ENCODE measurements at places on chromosomes 1 and 21.

DNA sequence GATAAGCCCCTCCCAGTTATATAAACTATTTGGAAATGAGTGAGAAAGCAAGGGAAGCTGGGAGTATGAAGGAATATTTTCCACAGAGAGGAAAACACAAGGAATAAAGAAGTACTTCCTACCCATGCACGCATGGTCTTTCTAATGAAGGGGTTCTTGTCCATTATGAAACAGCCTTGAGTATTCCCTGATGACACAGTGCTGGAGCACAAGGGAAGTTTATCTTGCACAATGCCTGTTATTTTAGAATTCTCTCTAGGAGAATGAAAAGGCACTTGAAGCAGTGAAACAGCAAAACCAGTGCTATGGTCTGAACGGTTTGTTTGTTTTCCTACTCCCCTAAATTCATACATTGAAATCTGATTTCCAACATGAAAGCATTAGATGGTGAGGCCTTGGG, 38.6 kb upstream of the ADAMTS1 start:
- no peak for DNase-seq

- no peak for DNase-seq
These were observed 11.7 kb upstream of the ALPL start for GRCh38 chr1:21497466-21498061.

GRCh38 chr1:240646571-240647240, 34.8 kb upstream of the GREM2 start:
- DNase-seq: no peak

DNA sequence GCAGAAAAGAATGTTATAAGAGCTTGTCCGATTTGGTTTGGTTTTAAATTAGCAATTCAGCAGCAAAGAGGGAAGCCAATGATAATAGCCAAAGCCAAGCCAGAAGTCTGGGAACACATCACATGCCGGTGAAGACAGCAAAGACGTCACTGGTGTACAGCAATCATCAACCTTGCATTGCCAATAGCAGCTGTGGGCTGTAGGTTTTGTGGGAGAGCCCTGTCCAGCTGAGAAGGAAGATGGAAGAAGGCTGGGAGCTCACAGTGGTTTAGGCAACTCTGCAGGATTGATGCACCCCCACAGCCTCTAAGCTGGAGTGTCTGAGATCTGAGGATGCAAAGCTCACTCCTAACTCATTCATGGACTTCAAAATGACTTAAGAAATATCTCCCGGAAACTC, 338.7 kb downstream of the SIPA1L2 start:
- no peak for DNase-seq

GRCh38 chr1:111515291-111516004, 12.0 kb upstream of the ADORA3 start:
- DNase-seq: no peak

DNA sequence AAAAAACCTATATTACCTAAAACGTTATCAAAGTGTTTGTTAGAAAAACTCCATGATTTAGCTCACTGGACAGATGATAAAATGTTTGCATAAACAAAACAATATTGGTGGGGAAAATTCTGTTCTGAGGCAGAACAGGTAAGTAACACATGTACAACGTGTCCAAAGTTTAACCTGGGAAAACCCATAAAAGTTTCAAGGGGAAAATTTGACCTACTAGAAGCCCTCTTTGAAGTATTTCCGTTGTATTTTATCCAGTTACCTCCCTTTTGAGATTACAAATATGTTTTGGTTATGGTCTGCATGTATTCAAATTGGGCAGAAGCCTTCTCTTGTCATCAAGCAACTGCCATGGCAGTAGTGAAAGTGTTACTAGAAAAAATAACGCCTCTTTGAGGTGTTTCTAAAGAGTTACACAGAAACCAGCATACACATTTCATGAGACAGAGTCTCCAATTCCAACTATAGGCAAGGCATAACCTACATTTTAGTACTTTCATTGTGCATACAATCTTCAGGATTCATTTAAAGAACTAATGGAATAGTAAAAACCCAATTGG, 58.0 kb upstream of the PDC start:
- DNase-seq: no peak

DNA sequence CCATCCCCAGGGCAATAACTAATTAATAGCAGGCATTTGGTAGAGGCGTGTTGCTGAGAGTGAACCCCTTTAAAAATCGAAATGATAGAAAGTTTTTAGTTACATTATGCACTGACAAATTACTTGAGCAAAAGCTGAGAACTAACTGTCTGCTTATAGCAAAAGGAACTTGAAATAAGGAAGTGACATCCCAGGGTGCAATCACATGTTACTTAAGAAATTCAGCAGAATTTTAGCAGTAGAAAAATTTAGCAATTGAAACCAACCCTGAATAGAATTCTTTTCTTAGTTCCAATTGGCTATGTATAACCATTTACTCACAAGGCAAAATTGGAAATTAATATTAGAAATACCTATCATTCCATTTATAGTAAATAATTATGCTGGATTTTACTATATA, 139.5 kb upstream of the SAMSN1 start:
- no peak for DNase-seq

- no peak for DNase-seq
These were observed 2.8 kb downstream of the PTPRU start for GRCh38 chr1:29239142-29239541.

- DNase-seq: no peak
These were observed 50.3 kb downstream of the MCOLN2 start for GRCh38 chr1:84946631-84947030.

GRCh38 chr1:84842748-84843231, 50.2 kb downstream of the LPAR3 start:
- no peak for DNase-seq

DNA sequence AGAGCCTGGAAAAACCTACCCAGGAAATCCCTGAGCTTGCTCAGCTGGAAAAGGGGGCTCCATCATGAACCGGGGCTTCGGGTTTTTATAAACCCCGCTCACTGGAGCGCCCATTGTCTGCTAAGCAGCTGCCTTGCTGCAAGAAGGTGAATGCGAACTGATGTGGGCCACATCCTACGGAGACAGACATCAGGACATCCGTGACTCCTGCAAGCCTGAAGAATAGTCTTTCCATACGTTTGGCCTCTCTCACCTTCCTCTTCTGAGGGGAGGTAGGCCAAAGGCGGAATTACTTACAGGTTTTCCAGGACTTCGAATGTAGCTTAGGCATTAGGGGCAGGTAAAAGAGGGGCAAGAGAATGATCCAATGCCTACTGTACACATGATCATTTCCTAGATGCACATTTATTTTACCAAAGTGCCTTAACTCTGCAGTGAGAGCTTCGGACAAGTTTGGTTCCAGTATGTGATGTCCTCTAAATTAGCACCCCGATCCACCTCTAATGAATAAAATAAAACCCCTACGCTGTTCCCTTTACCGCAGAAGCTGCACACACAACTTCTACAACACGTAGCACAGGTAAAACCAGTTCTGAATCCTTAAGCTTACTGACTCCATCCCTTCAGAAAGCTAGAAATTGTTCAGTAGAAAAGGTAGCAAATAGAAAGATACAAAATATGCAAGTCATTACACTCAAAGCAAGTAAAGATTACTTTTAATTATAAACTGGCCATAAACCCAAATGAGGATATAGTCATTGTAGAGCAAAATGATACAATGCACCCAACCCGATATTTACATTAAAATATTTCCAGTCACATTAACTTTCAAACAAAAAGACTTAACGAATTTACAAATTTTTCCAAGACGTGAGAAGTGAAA, 866 bp upstream of the SORT1 start:
- DNase-seq: no peak

DNA sequence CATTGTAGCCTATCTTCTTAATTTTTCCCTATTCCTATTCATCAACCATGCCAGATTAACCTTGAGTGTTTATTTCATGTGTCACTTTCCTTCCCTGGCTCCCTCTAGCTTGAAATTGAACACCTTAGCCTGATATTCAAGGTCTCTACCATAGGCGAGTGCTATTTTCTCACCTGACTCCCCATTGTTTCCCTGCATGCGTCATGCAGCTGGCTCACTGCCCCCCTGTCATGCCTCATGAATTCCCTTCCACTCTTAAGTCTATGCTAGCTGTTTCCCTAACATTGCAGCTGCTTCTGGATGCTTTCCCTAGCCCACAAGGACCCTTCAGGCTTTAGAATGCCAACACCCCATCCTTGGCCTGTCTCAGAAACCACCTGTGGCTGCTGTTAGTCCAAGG, 56.7 kb upstream of the CD1D start:
- peak; percentile 88 for DNase-seq

- no peak for DNase-seq
These were observed 2.6 kb upstream of the TAGLN2 start for GRCh38 chr1:159927849-159928431.

GRCh38 chr1:48236716-48237470, 14.4 kb downstream of the SLC5A9 start:
- no peak for DNase-seq

- DNase-seq: no peak
These were observed 957 bp downstream of the CAPN9 start for GRCh38 chr1:230747890-230748800.

DNA sequence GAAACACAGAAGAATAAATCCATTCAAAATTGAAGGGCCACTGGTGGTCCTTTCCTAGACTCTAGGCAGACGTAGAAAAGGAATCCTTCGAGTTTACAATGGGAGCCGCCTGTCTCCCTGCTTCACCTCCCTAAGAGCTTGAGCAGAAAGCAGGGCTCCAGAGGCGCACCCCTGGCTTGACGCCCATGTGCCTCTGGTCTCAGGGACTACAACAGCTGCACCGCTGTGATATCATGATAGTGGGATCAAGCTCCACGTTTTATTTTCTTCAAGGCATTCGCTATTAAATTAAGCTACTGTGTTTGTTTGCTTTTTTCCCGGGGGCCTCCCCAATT, 403 bp upstream of the C1orf122 start:
- DNase-seq: no peak

DNA sequence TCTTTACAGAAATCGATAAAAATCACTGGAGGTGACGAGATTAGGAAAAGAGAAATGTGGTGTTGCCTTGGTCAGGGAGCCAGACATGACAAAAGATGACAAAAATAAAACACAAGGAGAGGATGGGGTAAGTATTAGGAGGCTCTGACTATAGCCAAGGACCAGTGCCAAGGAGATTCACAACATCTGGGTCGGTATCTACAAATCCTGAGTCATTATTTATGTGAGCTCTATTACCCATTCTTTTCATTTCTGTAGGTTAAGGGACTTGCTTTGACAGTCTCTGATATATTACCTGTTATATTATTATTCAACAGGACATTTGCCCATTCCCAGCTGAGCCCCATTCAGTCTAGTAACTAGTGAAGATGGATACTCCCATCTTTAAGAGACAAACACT, 120.8 kb downstream of the TYW3 start:
- DNase-seq: no peak

DNA sequence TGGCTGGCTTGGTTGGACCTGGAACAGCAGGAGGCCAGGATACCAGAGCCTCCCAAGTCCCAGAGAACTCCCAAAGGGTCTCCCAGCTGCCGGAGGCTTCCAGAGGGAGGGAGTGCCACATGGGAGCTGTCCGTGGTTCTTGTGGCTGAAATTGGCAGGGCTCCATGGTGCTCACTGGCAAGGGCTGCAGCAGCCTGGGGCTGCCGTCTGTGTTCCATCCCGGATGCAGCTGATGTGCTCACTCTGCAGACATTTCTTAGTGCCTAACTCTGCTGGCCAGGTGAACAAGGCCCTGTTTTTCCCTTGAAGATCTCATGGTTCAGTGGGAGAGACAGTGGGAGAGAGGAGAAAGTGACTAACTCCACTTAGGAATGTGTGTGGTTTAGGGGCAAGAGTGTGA, 261.1 kb downstream of the CAMTA1 start:
- no peak for DNase-seq

- no peak for DNase-seq
These were observed 13.1 kb downstream of the C1orf115 start for GRCh38 chr1:220703305-220703704.

GRCh38 chr1:55861676-55862340, 646.6 kb upstream of the USP24 start:
- DNase-seq: no peak

DNA sequence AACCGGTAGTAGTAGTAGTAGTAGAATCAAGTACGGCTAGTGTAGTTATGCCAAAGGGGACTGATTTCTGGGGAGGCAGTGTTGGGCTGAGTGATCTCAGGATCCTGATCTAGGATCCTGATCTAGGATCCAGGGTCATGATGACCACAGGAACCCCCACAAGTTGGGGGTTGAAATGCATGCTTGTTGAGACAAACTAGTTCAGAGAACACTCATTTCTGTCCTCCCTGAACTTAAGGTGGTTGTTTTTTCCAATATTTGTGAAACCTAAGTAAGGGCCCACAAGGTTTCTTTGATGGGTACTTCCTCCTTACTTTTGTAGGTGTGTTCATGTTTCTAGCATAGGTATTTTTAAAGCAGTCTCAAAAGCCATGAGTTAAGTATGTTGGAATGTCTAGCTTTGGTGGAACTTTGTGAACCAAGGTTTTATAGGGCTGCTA, 33.9 kb upstream of the PDC start:
- no peak for DNase-seq

DNA sequence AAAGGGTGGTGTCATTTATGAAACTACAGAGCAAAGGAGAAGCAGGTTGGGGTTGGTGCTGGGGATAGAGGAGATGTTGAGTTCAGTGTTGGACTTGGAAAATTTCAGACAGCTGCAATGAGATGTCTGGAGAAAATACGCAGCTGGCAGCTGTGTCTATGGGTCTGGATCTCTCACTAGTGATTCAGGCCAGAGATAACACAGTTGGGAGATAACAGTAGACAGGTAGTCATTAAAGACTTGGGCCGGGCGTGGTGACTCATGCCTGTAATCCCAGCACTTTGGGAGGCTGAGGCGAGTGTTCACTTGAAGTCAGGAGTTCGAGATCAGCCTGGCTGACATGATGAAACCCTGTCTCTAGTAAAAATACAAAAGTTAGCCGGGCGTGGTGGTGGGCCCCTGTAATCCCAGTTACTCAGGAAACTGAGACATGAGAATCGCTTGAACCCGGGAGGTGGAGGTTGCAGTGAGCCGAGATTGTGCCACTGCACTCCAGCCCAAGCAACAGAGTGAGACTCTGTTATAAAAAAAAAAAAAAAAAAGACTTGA, 2.5 kb upstream of the TFAP2E start:
- no peak for DNase-seq

DNA sequence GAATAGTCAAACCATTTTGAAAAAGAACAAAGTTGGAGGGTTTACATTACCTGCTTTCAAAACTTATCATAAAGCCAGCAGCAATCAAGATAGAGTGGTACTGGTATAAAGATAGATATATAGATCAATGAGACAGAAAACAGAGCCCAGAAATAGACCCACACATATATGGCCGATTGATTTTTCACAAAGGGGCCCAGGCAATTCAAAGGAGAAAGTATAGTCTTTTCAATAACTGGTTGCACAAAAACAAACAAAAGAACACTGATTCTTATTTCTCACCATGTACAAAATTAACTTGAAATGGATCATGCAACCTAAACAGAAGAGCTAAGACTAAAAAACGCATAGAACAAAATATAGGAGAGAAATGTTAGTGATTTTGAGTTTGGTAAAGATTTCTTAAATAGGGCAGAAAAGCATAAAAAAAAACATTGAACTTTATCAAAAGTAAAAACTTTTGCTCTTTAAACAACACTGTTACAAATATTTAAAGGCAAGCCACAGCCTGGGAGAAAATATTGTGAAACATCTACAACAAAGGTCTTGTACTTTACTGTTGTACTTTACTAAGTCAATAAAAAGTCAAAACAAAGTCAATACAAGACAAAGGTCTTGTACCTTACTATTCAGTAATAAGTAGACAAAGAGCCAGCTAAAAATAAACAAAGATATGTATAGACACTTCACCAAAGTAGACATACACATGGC, 50.2 kb downstream of the ST3GAL3 start:
- DNase-seq: no peak

GRCh38 chr1:231508941-231509340, 19.5 kb upstream of the TSNAX start:
- no peak for DNase-seq

- DNase-seq: peak; percentile 20
These were observed 176.5 kb downstream of the TGFB2 start for GRCh38 chr1:218521414-218522169.
